ENCODE measurements at places on chromosomes 11 and 22. TPM values are rescaled to one million over a fixed set of nuclear protein-coding genes. Genes with fewer than 3 reads are reported as not detected.

The GRIA4 gene
- total RNA-seq, result not detected

The OR51E1 gene
- not detected for total RNA-seq

DNA sequence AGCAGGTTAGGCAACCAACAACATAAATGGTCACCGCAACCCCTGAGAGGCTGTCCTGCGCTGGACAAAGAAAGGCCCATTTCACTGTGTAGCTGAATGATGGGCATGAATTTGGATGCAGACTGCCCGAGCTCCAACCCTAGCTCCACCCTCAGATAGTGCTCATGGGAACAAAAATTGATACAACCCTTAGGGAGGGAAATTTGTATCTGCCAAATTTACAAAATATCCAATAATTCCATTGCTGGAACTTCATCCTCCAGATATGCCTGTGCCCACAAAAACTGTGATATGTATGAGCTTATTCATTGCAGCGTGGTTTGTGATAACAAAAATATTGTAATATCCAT lies 2.0 kb downstream of the MS4A8 start:
- H3K36me3 ChIP-seq, result no peaks in the 10 kb centered on the region
- H3K27me3 ChIP-seq, result no peaks in the 10 kb centered on the region
- H3K4me1 ChIP-seq, result no peaks in the 10 kb centered on the region
- no peak overlapping the region for H3K4me3 ChIP-seq
- no peak for DNase-seq

- no peaks in the 10 kb centered on the region for H3K27me3 ChIP-seq
- H3K27ac ChIP-seq, result no peak overlapping the region
- H3K36me3 ChIP-seq, result no peaks in the 10 kb centered on the region
- no peaks in the 10 kb centered on the region for H3K4me1 ChIP-seq
Measured at GRCh38 chr11:1785749-1786413, 22.2 kb upstream of the CTSD start.

GRCh38 chr11:95923728-95924413 lies at the start of gene MTMR2:
Gene MTMR2 (minus strand): TSS chr11:95924107. CDS start chr11:95923954, 153 bp downstream.
- no peaks in the 10 kb centered on the region for H3K36me3 ChIP-seq
- H3K4me3 ChIP-seq, result peak within 1 kb of the TSS; percentile 69
- peak within 1 kb of the TSS; percentile 79 for H3K27ac ChIP-seq
- H3K4me1 ChIP-seq, result peaks cover 14% of the 10 kb centered on the region
- no peaks in the 10 kb centered on the region for H3K27me3 ChIP-seq
- peak; percentile 31 for DNase-seq

DNA sequence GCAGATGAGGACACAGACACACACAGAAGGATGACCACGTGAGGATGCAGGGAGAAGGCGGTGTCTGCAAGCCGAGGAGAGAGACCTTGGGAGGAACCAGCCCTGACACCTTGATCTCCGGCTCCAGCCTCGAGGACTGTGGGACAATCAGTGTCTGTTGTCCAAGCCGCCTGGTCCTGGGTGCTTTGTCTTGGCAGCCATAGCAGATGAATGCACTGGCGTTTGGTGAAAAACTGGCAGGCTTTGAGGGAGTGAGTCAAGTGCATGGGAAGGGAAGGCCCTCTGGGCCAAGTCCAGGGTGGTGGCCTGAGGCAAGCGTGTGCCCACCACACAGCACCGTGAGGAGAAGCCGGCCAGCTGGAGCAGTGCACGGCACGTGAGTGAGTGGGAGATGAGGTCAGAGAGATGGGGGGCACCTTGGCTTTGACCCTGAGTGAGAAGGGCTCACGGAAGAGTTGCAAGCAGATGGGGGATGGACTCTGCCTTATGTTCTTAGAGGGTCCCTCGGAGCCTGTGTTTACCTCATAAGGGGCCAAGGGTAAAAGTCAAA lies 12.4 kb upstream of the BRSK2 start:
- H3K27ac ChIP-seq, result no peak overlapping the region
- no peaks in the 10 kb centered on the region for H3K36me3 ChIP-seq
- H3K27me3 ChIP-seq, result no peaks in the 10 kb centered on the region
- no peak overlapping the region for H3K4me3 ChIP-seq
- DNase-seq, result no peak

GRCh38 chr11:69515271-69516245 lies 34.1 kb downstream of the LINC01488 start:
- DNase-seq, result no peak
- no peaks in the 10 kb centered on the region for H3K36me3 ChIP-seq
- H3K27ac ChIP-seq, result no peak overlapping the region
- H3K4me3 ChIP-seq, result no peak overlapping the region
- H3K4me1 ChIP-seq, result no peaks in the 10 kb centered on the region

GRCh38 chr11:34890089-34890488 lies 26.1 kb downstream of the APIP start:
- H3K36me3 ChIP-seq, result no peaks in the 10 kb centered on the region
- DNase-seq, result no peak
- H3K4me3 ChIP-seq, result no peak overlapping the region
- no peaks in the 10 kb centered on the region for H3K27me3 ChIP-seq
- no peak overlapping the region for H3K27ac ChIP-seq
- peaks cover 5% of the 10 kb centered on the region for H3K4me1 ChIP-seq

DNA sequence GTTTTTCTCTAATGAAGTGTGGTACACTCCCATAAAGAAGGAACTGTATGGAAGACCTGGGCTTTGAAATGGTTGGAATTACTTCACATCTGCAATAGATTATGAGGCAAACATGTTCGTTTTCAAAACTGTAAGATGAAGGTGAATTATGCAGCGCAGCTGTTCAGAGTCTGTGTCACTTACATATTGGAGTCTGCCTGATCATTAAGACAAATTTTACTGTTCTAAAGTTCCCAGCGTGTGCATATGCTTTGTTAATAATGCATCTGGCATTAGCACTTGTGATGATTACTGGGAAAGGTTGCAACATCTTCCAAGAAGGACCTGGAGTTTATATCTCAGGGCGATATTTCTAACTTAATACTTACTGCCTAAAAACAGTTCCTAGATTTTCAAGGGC lies 255.2 kb upstream of the ZC3H12C start:
- no peak for DNase-seq
- no peaks in the 10 kb centered on the region for H3K36me3 ChIP-seq
- H3K27ac ChIP-seq, result no peak overlapping the region
- no peaks in the 10 kb centered on the region for H3K27me3 ChIP-seq
- H3K4me1 ChIP-seq, result no peaks in the 10 kb centered on the region

Data from HCT116 (cell line).